ENCODE measurements at places on chromosomes 2 and 18. TPM values are rescaled to one million over a fixed set of nuclear protein-coding genes. Genes with fewer than 3 reads are reported as not detected.

- no peak overlapping the region for H3K4me3 ChIP-seq
- H3K27ac ChIP-seq, result no peak overlapping the region
- no peak for DNase-seq
- H3K27me3 ChIP-seq, result no peaks in the 10 kb centered on the region
- H3K4me1 ChIP-seq, result peaks cover 2% of the 10 kb centered on the region
- no peaks in the 10 kb centered on the region for H3K36me3 ChIP-seq
These were observed 41.6 kb upstream of the ACYP2 start for GRCh38 chr2:54073796-54074195.

Gene HAAO
- 23.3 TPM for total RNA-seq

- H3K4me3 ChIP-seq, result no peak overlapping the region
- H3K4me1 ChIP-seq, result peaks cover 4% of the 10 kb centered on the region
- H3K36me3 ChIP-seq, result no peaks in the 10 kb centered on the region
- no peak overlapping the region for H3K27ac ChIP-seq
- DNase-seq, result no peak
These were observed 2.5 kb upstream of the EGR4 start for GRCh38 chr2:73295751-73296400.

DNA sequence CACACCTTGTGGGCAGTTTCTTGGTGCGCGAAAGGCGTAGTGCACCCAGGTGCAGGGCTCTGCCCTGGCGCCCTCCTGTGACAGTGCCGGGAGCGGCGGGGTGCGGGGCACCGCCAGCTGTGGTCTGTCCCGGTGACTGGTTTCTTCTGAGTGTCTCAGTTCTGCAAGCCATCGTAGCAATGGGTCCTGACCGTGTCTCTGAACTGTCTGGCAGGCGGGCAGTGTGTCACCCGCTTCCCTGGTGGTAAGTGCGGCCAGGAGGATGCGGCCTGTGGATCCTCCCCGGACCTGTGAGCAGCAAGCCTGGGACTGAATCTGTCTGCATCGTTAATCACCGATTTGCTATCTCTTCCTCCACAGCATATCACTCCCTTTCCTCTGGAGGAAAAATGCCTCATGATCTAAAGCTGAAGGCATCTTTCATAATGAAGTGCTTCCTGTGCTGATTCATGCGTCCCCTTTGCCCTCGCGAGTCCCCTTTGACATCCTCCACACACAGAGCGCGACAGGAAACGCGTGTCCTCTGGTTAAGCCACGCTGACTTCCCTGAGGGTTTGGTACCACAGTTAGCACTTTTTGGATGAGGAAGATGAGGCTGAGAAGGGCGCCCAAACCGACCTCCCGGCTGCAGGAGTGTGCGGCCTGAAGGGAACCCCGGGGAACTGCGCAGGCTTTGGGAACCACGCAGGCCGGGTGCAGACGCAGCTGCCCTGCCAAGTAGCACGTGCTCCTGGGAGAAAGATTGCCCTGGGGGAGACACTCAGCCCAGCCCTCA, 416.0 kb upstream of the HS6ST1 start:
- no peak for DNase-seq
- H3K4me3 ChIP-seq, result no peak overlapping the region
- H3K36me3 ChIP-seq, result peaks cover 8% of the 10 kb centered on the region
- H3K27me3 ChIP-seq, result no peaks in the 10 kb centered on the region
- H3K4me1 ChIP-seq, result peaks cover 39% of the 10 kb centered on the region

Gene IL1B
- 1.7 TPM for total RNA-seq

DNA sequence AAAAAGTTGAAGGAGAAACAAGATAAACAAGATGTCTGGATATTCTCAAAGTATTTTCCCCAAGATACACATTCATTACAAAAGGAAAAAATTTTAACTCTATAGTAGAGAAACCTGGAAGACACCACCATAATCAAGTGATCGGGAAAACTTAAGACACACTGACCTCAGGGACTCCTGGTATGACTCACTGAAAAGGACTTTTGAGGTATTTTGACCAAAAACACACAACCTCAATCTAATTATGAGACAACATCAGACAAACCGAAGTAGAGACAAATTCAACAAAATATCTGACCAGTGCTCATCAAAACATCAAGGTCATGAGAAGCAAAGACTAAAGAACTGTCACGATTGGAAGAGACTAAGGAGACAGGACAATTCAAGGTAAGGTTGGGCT, 34.7 kb downstream of the LPIN2 start:
- DNase-seq, result no peak
- H3K4me3 ChIP-seq, result no peak overlapping the region
- peaks cover 2% of the 10 kb centered on the region for H3K36me3 ChIP-seq
- H3K27me3 ChIP-seq, result no peaks in the 10 kb centered on the region
- peak overlapping the region; percentile 60 for H3K27ac ChIP-seq
- H3K4me1 ChIP-seq, result peaks cover 45% of the 10 kb centered on the region

Gene ADRA2B
- 0.51 TPM for total RNA-seq

- H3K36me3 ChIP-seq, result no peaks in the 10 kb centered on the region
- no peak overlapping the region for H3K4me3 ChIP-seq
- DNase-seq, result no peak
- peaks cover 6% of the 10 kb centered on the region for H3K4me1 ChIP-seq
- peaks cover 1% of the 10 kb centered on the region for H3K27me3 ChIP-seq
These were observed 746.1 kb upstream of the LRRTM1 start for GRCh38 chr2:81050580-81051095.

Gene SYT4
- 1.0 TPM for total RNA-seq

GRCh38 chr2:102950371-102950946, 188.6 kb downstream of the TMEM182 start:
- H3K36me3 ChIP-seq, result no peaks in the 10 kb centered on the region
- H3K4me1 ChIP-seq, result no peaks in the 10 kb centered on the region
- DNase-seq, result no peak
- no peak overlapping the region for H3K27ac ChIP-seq
- H3K27me3 ChIP-seq, result peaks cover 2% of the 10 kb centered on the region

DNA sequence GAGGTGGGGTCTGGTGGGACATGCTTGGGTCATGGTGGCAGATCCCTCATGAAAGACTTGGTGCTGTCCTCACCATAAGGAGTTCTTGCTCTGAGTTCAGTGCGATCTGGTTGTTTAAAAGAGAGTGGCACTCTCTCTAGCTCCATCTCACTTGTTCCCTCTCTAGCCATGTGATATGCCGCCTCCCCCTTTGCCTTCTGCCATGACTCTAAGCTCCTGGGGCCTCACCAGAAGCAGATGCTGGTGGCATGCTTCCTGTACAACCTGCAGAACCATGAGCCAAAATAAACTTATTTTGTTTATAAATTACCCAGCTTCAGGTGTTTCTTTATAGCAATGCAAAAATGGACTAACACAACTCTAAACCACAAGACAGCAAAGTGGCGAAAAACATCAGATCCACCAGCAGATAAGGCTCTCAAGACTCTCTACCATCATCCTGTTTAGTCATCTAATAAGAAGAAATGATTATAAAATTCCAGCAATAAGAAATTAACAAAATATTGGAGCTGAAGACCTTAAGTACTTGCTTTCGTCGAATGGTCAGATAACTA, 75.5 kb downstream of the OLA1 start:
- H3K36me3 ChIP-seq, result peaks cover 63% of the 10 kb centered on the region
- no peaks in the 10 kb centered on the region for H3K27me3 ChIP-seq
- no peaks in the 10 kb centered on the region for H3K4me1 ChIP-seq
- DNase-seq, result no peak

- peaks cover 12% of the 10 kb centered on the region for H3K4me1 ChIP-seq
- no peak overlapping the region for H3K27ac ChIP-seq
- DNase-seq, result no peak
- H3K27me3 ChIP-seq, result no peaks in the 10 kb centered on the region
- peaks cover 3% of the 10 kb centered on the region for H3K36me3 ChIP-seq
- H3K4me3 ChIP-seq, result no peak overlapping the region
These were observed 300.1 kb upstream of the RND3 start for GRCh38 chr2:150787353-150788093.

DNA sequence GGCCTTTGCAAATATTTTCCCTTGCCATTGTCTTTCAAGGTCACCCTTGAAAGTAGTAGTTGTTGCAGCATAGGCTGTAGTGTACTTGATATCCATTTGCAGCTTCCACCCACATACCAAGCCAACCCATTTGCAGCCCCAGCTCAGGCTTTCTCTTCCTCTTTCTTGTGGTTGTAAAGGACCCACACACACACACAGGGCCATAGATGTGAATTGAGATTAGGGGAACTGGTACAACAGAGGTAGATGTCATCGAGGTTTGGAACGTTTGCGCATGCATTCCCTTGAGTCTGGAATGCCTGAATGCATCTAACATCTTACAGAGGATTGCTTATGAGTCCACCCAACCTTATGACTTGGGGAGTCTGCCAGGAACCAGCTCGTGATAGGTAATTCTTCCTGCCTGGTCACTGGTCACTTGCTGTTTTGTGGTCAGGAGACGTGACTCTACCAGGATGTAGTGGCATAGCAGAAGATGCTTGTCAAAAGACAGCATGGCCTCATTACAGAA, 91.9 kb downstream of the MRPS9 start:
- no peak for DNase-seq
- H3K36me3 ChIP-seq, result no peaks in the 10 kb centered on the region
- no peak overlapping the region for H3K4me3 ChIP-seq
- H3K27me3 ChIP-seq, result peaks cover 37% of the 10 kb centered on the region

Gene CD302
- 3.1 TPM for total RNA-seq

DNA sequence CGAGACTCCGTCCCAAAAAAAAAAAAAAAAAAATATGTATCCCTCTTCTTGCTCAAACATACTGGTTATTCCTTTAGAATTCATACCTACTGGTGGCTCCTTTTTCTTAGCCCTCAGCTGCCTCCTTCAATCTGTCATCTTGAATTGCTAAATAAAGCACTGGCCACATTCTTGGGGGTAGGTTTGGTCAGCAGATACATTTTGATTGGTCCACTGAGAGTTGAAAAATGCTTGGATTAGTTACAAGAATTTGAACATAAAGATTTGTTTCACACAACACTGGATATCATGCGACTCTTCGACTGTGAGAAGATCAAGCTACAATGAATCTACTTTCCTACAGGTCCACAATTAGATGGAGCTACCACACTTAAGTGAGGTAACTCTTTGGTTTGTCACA, 906.1 kb upstream of the SLC39A10 start:
- no peaks in the 10 kb centered on the region for H3K27me3 ChIP-seq
- H3K4me1 ChIP-seq, result peaks cover 2% of the 10 kb centered on the region
- H3K27ac ChIP-seq, result no peak overlapping the region
- DNase-seq, result no peak
- peaks cover 2% of the 10 kb centered on the region for H3K36me3 ChIP-seq

Gene VSNL1
- 0.61 TPM for total RNA-seq

Gene HRH4
- total RNA-seq, result not detected

DNA sequence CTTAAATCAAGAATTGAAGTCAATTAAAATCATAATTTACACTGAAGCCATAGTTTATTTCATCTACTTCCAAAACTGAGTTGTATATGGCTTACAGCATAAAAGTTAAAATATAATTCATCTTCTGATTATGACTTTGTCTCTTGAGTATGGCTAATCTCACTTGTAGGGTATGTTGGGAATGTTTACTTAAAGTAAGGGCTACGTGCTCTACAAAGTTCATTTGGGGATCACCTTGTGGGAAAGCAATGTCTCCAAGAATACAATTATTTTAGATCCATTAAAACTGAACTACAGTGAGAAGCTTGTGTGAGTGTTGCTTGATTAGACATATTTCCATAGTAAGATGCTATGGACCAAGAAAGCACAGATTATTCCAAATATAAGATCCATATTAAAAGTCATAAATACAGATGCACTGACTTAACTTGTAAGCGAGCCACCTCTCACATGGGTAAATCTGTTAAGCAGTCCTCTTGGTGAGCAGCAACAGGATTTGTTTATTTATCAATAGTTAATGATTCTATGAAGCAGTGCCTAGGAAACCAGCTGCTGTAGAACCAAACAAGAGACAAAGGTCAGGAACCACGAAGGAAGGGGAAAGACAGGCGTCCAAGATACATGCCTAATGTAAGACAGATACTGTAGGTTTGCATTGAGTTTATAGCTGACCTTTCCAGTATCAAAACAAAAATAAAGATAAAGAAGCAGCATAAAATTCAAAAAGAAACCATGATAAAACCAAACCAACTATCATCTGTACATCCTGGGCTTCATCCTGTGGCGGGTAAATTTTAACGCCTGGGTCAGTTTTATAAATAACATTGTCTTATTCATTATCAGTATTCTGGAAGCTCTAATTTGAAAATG, 24.8 kb downstream of the DSG4 start:
- peak overlapping the region; percentile 58 for H3K27ac ChIP-seq
- peaks cover 49% of the 10 kb centered on the region for H3K4me1 ChIP-seq
- DNase-seq, result no peak
- no peaks in the 10 kb centered on the region for H3K36me3 ChIP-seq
- H3K27me3 ChIP-seq, result no peaks in the 10 kb centered on the region
- no peak overlapping the region for H3K4me3 ChIP-seq

DNA sequence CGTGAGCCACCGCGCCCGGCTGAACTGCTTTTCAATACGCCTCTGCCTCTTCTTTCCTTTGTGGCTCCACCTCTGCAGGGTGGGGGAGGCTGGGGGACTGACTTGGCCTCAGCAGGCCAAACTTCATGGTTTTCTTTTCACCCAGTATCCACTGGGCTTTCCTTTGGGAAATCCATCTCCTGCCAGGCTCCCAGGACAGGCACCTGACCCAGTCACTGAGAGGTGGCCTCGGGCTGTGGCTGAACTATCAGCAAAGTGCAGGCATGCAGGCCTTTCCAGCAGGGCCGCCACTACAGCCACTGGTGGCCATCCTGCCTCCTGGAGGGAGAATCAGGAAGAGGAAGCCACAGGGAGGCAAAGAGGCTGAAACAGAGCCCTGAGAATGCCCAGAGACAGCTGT, 33.4 kb upstream of the SEMA4C start:
- DNase-seq, result no peak
- no peak overlapping the region for H3K4me3 ChIP-seq
- H3K36me3 ChIP-seq, result no peaks in the 10 kb centered on the region
- no peak overlapping the region for H3K27ac ChIP-seq
- peaks cover 28% of the 10 kb centered on the region for H3K4me1 ChIP-seq

- H3K4me3 ChIP-seq, result no peak overlapping the region
- peaks cover 16% of the 10 kb centered on the region for H3K4me1 ChIP-seq
- DNase-seq, result no peak
- H3K27ac ChIP-seq, result no peak overlapping the region
These were observed 36.1 kb downstream of the RIT2 start for GRCh38 chr18:43079422-43079821.

- peaks cover 73% of the 10 kb centered on the region for H3K27me3 ChIP-seq
- no peak for DNase-seq
- no peak overlapping the region for H3K4me3 ChIP-seq
- H3K36me3 ChIP-seq, result no peaks in the 10 kb centered on the region
These were observed 6.3 kb upstream of the SPP2 start for GRCh38 chr2:234044157-234044556.

Gene ST6GAL2
- 16.3 TPM for total RNA-seq

DNA sequence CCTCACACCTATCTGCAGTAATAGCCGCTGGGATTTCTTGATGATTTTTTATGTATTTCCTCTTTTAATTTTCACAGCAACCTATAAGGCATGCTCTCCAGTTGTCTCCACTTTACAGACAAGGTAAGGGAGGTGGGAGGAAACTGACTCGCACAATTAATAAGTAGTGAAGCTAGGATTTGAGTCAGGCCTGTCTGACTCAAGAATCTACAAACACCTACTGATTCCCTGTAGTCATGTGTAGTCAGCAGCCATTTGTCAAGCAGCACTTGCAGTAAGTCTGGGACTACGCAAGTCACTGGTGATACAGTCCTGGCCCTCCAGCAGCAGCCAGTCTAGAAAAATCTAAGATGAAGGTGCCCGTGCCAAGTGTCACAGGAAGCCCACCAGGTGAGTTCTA, 193.6 kb upstream of the PKDCC start:
- peaks cover 3% of the 10 kb centered on the region for H3K4me1 ChIP-seq
- H3K27ac ChIP-seq, result no peak overlapping the region
- DNase-seq, result no peak
- no peaks in the 10 kb centered on the region for H3K36me3 ChIP-seq
- H3K27me3 ChIP-seq, result peaks cover 13% of the 10 kb centered on the region

Data from mesothelial cell of epicardium (in vitro differentiated cells).